Panc1 (cell line): ENCODE measurements at places on chromosomes 13 and 19.

GRCh38 chr19:17081672-17082630, 6.4 kb downstream of the MYO9B start:
- no peak for DNase-seq

- no peak for DNase-seq
Observed at GRCh38 chr13:80040981-80041317, 300.0 kb downstream of the SPRY2 start.

DNA sequence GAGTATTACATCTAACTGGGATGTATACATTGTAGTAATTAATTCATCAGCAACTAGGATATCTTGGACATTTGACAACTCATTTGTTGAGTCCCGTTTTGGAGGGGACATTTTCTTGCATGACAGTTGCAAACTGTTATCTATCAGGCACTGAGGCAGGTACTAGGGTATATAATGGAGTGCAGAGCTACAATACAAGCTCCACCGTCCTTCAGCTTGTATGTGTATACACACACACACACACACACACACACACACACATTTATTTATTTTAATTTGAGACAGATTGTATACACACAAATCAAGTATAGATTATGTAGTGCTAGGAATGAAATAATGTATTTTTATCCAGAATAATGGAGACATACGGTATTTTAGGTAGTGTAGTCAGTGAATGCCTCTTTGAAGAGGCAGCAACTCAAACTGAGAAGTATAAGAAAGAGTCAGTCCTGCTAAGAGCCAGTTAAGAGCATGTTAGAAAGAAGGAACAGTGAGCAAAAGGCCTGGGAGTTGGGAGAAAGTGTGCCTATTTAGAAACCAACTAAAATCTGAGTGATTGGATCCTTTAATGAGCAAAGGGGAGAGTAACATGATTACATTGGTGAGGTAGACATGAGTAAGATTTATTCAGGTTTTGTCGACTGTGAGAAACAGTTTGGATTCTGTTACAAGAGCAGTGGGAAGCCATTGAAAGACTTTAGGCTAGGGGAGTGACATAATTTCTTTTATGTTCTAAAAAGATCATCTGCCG, 74.5 kb downstream of the NBEA start:
- no peak for DNase-seq

GRCh38 chr13:113599391-113599790, 14.8 kb downstream of the TFDP1 start:
- no peak for DNase-seq

DNA sequence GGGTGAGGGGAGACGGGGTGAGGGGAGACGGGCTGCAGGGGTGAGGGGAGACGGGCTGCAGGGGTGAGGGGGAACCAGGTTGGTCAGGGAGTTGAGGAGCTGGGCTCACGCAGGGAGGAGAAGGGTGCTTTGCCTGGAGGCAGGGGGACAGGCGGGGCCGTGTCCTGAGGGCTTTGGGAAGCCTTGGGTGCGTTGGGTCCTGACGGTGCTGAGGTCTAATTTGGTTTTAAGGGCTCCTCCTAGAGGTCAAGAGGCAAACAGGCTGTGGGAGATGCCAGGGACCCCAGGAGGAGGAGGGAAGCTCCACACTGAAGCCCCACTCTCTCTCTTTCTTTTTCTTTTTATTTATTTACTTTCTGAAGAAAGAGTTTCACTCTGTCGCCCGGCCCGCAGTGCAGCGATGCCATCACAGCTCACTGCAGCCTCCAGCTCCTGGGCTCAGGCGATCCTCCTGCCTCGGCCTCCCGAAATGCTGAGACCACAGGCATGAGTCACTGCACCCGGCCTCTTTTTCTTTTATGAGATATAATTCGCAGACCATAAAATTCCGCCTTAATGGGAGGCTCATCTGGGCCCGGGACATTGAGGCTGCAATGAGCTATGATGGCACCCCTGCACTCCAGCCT, 9.3 kb upstream of the MISP start:
- no peak for DNase-seq

DNA sequence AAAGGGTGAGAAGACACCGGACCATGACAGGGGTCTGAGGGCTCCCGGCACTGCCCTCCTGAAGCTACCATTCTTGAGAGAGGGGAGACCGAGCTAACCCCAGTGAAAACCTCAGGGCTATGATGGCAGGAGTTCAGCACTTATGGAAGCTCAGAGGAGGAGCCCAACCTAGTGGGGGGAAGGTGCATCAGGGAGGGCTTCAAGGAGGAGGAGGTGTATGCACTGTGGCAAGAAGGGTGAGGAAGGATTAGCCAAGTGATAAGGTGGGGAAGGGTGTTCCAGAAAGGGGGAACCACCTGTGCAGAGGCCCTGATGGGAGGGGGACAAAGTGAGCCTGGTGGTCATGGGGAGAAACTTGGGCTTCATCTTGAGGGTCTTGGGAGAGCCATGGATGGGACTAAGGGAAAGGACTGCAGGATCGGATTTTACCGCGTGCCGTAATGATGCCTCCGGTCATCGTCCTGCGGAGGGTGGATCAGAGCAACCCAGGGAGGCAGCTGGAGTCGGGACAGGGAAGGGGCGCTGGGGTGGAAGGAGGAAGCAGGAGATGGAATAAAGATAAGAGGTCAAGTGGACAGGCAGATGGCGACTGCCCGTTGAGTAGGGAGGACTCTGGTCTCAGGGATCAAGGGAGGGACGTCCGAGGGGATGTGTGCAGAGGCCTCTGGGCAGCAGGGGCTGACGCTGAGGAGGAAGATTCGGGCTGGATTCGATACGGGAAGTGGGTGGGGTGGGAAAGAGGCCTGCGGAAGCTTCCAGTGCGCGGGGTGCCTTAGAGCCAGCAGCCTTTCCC, 13.3 kb upstream of the PSMD8 start:
- no peak for DNase-seq

- no peak for DNase-seq
Observed at GRCh38 chr19:47309608-47310007, at the start of gene C5AR1. Gene C5AR1 (plus strand): TSS chr19:47309861. CDS start chr19:47309896, 35 bp downstream.

DNA sequence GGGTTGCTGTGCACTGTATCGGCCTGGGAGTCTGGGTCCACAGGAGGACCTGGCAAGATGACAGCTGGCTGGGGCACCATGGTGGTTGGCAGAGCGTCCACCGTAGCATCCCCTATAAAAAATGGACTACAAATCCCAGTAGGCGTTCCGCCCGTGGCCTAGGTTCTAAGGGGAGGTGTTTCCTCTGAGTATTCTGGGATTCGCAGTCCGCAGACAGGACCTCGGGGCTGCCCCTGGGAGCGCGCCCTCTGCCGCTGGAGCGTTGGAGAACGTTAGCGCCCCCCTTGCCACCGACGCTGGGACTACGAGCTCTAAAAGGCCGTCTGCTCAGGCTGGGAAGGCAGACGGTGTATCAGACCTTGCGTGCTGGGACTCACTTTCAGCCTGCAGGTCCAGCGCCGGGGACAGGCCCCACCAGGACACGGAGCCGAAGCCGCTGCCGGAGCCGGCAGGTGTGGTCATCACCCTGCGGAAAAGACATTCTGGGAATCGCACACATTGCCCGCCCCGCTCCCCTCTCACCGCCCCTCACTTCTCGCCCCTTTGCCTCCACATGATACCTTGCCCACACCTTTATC, 372 bp downstream of the DNAAF3 start:
- DNase-seq = peak; percentile 61

- no peak for DNase-seq
Observed at GRCh38 chr13:113151745-113152690, 6.4 kb upstream of the PROZ start.

DNA sequence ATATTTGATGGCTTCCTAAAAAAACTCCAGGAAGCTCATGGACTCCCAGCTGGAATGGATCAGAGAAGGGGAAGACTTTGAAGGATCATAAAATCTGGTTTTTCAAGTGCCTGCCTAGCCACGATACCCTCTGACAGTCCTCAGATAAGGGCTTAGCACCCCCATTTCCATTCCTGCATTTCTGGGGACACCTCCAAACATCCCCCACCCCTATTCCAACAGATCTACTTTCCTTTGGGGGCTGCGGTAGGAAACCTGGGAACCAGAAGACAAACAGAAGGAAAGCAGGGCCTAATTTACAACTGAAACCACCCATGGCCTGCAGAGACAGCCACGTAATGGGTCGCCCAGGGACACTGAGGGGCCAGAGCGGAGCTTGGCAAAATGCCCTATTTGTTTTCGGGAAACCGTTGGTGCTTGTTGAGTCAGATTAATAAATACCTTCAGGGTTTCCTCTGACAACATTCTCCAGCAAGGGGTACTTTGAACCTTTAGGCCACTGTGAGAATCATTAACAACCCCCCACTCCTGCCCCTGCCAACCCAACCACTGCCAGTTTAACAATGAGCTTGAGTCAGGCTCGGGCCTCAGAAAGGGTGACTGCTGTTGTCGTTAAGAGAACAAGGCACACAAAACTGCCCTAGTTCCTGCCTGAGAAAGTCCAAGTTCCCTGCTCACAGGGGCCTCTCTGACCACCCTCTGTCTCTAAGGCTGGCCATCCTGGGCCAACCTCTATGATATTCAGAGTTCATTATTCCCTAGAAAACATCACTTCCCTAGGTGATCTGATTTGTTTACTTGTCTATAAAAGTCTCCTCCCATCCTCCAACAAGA, 23.5 kb downstream of the RHPN2 start:
- DNase-seq = peak; percentile 82

DNA sequence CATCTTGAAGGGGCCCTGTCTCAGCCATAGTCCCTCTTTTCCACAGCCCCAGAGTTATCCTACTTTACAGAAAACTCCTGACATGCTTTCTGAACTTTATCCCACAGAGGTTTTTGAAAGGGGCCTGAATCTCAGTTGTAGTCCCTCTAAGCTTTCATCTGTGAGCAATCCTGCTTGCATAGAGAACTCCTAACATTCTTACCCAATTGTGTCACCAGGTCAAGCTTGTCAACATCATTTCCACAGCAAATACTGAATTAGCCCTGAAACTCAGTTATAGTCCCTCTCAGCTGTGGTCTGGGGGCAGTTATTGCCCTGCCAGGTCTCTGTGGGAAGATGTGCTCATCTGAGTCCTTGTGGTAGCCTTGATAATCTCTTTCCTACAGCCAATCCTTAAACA, 2190.3 kb upstream of the PCDH20 start:
- no peak for DNase-seq

DNA sequence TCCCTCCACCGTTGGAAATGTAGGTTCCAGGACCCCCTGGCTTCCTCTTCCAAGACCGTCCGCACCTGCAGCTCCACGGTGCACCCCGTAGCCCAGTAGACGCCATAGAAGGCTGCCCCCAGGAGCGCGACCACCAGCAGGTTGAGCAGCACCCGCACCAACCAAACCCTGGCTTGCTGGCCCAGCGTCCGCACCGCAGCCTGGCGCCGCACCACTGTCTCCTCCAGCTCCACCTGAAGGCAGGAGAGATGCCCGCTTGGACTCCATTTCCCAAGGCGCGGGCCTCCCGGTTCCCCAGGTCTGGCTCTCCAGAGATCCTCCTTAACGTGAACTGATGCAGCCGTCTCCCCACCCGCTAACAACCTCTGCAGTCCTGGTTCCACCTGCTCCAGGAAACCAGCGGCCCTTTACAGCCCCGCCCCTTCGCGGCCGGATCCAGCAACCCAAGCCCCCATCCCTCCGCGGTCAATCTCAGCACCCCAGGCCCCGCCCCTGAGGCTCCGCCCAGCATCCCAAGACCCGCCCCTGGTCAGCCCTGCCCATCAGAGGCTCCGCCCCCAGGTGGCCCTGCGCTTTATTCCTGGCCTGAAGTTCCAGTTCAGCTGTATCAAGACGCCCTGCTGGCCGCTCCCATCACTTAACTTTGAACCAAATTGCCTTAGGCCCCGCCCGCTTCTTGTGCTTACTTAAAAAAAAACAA, 5.0 kb upstream of the LENG1 start:
- DNase-seq = no peak

DNA sequence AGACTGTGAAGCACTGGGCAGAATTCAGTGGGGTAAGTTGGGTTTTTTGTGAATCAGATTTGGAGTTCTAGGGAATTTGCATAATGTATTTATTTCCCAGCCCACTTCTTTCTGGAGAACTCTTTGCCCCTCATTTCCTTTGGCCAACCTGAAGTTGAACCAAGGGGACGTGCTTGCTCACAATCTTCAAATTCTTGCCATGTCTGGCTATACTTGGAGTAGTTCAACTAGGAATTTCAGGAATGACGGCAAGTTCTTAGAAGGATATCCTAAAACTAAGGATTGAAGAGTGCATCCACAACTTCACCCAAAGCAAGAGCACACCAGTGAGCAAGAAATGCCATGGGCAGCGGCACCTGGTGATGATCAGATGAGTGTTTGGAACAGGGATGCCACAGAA, 88.5 kb downstream of the TEX26 start:
- DNase-seq = no peak

DNA sequence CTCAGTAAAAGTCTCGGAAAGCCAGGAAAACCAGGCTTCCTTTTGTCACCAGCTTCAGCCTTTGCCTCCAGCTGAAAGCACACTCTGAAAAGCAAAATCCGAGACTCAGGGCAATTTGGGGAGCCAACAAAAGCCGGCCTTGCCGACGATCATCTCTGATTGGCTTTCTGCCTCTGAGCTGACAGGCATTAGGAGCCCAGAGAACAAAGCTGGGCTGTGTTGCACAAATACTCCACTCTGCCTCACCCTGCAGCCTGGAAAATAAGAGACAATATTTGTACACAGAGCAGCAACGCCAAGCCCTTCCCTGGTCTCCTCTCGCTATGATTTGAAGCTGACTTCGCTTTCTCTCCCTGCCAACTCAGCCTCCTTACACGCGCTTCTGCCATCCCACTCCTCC, 46.9 kb downstream of the CACNA1A start:
- DNase-seq = no peak

DNA sequence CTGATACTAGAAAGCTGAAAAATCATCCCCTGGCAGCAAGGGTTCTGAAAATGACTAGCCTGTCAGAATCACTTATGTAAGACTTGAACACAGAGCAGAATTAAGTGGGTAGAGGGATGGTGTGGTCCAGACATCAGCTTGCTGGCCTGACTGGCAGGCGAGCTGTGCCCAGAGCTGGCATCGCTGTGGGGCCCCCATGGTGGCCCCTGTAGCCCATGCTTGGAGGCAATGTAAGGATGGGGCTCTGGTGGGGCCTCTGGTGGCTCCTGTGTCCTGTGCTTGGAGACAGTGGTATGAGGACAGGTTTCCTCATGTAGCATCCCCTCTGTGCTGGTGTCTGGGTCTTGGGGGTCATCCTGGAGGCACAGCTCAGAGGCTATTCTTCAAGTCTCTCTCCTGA, 332.1 kb downstream of the SHISA2 start:
- no peak for DNase-seq

DNA sequence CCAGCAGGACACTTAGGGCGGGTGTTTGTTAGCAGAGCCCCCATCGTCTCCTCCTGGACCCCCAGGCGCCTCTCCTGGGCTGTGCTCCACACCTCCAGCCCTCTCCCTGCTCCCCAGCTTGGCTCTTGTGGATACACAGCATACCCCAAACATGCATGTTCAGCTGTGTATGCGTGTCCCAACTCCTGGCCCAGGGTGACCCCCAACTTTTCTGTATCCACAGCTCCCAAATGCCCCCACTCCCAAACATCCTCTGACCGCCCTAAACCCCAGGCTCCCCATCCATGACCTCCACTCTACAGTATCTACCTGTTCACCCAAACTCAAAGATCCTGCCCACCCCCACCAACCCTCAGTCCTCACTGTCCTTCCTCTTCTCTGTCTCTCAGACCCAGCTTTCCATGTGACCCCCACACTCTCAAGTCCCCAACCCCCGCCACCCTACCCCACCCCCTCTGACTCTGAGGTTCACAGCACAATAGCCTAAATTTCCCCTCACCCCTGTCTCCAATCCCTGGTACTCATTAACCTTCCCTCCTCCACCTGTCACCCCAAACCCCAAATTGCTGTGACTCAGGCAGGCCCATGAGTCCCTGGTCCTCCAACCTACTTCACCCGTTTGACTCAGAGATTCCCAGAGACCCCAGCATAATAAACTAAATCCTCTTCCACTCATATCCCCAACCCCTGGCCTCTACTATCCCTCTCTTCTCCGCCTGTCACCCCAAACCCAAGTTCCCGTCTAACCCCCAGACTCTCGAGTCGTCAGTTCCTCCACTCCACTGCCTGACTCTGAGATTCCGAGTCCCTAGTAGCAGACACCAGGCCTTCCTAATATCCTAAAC, 968 bp downstream of the UBE2M start:
- DNase-seq = no peak
